ENCODE measurements at places on chromosomes 6 and 20.

DNA sequence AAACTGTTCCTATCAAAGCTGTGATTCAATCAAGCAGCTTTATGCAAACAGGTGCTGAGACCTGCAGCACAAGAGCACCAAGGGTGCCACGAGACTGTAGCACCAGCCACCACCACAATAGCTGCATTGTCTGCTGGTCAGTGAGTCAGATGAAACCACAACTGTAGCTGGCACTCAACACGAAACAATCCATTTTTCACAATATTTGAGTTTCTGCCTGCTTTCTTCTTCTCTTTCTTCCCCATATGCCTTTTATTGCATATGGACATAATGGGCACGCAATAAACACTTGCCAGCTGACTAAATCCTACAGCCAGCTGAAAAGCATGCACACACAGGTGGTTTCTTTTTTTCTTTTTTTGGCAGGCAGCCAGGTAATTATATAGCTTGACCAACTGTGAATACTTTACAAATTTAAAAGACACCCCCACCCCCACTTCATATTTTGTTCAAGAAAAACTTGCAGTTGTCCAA, 16.6 kb downstream of the SLC2A12 start:
- no peak for DNase-seq

- DNase-seq = peak; percentile 76
Measured at GRCh38 chr6:17599877-17600526, at the start of gene FAM8A1. Gene FAM8A1, plus strand, starts transcription at chr6:17600302. Its CDS starts 108 bp downstream, at chr6:17600410.

DNA sequence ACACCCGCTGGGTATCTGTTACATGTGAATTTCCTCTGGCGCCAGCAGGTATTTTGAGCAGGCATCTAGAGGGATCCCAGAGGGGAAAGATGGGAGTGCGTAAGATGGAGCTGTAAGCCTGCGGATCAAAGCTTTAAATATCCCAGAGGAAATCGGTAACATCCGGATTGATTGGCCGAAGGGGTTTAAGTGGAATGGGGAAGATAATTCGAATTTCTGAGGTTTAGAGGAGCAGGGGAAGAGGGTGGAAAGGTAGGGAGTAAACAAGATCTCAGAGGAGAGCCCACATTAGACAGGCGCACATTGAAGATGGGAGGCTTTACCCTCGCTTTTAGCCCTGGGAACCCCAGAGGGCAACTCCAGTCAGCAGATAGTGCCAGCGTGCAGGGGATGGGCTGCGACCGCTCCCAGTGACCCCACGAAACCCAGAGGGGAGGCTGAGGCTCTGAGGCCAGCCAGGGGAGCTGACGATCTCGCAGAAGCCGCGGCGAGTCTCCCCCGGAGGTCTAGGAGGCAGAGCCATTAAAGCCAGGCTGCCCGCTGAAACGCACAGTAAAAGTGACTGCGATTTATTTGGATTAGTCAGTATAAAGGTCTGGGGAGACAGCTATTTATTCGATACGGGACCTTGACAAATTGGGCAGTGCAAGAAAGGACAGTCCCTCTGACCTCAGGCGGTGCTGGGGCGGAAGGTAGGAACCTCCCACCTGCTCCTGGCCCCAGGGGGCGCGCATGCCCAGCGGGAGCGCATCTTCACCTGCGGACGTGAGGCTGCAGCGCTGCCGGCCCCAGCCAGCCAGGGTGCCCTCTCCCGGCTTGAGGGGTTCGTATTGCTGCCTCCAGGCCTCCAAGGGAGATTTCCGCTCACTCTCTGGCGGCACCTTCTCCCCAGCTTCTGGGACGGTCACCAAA, 34.3 kb upstream of the TCF21 start:
- DNase-seq = peak; percentile 79

DNA sequence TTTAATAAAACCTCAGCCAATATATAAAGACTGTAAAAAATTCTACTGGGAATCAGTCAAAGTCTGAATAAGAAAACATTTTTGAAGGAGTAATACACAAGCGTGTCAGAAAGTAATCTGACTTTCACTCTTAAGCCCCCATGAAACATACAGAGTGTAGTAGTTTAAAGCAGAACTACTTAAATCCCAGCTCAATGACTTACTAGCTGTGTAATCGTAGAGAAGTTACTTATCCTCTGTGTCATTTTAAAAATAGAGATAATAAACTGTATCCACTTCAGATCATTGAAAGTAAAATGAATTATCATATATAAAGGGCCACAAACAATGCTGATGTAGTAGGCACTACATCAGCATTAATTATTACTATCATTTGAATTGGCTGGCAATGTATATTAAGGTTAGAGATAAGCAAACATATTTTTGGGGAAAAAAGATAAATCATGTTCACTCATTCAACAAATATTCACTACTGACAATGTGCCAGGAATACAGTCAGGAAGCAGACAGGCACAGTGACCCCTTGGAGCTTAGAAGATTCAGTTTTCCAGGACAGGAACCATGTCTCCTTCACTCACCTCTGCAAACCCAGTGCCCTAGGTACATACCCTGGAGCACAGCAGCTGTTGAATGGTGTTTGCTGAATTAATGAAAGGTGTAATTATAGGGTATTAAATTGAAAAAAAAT, 14.4 kb downstream of the REPS1 start:
- no peak for DNase-seq

GRCh38 chr6:167779993-167780655, 46.6 kb upstream of the AFDN start:
- no peak for DNase-seq

GRCh38 chr6:10382322-10382721, 32.6 kb downstream of the TFAP2A start:
- DNase-seq = no peak
